ENCODE measurements at places on chromosomes 4 and X. TPM values are rescaled to one million over a fixed set of nuclear protein-coding genes. Genes with fewer than 3 reads are reported as not detected.

Gene SPON2
- 38.3 TPM for total RNA-seq

Gene SLC49A3
- 16.4 TPM for total RNA-seq

Gene PAGE5
- not detected for total RNA-seq

Gene DCAF4L1
- total RNA-seq = not detected

Gene S100P
- 11.2 TPM for total RNA-seq

Gene SPANXA1
- not detected for total RNA-seq

Gene AFM
- total RNA-seq = not detected

Gene SLC4A4
- not detected for total RNA-seq
